ENCODE measurements at places on chromosomes 7 and 10.

- no peak for DNase-seq
Measured at GRCh38 chr10:27344568-27345454, 104.2 kb upstream of the ACBD5 start.

- no peak for DNase-seq
Measured at GRCh38 chr10:69232736-69233480, 12.8 kb downstream of the HKDC1 start.

GRCh38 chr7:20577441-20578071 lies 37.9 kb upstream of the ABCB5 start:
- no peak for DNase-seq

DNA sequence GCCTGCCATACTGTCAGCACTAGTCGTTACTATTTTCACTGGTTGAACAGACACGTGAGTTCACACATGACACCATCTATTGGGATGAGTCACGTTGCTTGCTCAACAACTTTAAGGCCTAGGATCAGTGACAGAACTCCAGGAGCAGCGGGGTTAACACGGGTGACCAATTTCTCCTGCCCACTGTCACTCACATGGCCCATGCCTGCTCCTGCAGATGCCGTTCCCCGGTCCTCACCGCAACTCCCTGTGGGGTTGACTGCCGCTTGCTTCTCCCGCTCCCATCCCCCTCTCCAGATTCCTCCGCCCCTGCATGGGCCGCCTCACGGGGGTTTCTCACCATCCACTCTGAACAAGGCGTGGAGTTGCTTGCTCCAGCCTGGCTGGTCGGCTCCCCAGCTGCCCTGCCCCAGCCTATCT lies 128.2 kb downstream of the TAX1BP1 start:
- no peak for DNase-seq

DNA sequence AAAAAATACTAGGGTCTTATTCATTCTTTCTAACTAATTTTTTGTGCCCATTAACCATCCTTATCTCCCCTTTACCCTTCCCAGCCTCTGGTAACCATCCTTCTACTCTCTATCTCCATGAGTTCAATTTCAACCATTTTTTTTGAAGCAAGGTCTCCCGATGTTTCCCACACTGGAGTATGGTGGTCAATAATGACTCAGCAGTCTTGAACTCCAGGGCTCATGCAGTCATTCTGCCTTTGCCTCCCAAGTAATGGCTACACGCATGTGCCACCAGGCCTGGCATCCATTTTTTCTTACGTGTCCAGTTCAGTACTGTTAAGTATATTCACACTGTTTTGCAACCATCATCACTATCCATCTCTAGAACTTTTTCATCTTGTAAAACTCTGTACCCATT lies 60.4 kb downstream of the CYTH3 start:
- no peak for DNase-seq

DNA sequence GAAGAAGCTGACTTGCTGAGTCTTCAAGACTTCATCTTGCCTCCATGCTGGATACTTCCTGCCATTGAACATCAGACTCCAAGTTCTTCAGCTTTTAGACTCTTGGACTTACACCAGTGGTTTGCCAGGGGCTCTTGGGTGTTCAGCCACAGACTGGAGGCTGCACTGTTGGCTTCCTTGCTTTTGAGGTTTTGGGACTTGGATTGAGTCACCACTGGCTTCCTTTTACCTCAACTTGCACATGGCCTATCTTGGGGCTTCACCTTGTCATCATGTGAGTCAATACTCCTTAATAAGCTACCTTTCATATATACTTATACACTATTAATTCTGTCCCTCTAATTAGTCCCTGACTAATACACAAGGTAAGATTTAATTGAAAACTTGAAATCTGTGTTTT lies 361.7 kb upstream of the SEMA3C start:
- DNase-seq = no peak

GRCh38 chr10:80555415-80555814 lies 17.7 kb downstream of the SH2D4B start:
- no peak for DNase-seq

GRCh38 chr10:6465437-6465836 lies 114.6 kb downstream of the PRKCQ start:
- no peak for DNase-seq

DNA sequence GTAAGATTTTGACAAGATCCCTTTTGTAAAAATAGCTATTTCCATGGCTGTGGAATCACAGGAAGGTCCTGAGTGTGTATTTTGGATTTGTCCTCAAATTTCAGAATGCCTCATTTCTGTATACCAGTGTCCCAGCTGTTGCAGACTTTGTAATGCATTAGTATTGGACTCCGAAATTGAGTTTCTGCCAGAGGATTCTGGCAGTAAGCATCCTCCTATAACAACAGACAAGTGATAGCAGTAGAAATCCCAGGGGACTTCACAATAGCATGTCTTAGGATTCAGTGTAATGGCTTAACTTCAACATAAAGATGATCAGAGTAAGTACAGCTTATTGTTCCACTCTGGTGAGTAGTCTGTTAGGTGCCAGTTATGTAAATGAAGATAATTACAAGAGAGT lies 104.6 kb downstream of the FOXP2 start:
- DNase-seq = no peak

GRCh38 chr7:101911800-101912715 lies 94.6 kb downstream of the CUX1 start:
- no peak for DNase-seq

DNA sequence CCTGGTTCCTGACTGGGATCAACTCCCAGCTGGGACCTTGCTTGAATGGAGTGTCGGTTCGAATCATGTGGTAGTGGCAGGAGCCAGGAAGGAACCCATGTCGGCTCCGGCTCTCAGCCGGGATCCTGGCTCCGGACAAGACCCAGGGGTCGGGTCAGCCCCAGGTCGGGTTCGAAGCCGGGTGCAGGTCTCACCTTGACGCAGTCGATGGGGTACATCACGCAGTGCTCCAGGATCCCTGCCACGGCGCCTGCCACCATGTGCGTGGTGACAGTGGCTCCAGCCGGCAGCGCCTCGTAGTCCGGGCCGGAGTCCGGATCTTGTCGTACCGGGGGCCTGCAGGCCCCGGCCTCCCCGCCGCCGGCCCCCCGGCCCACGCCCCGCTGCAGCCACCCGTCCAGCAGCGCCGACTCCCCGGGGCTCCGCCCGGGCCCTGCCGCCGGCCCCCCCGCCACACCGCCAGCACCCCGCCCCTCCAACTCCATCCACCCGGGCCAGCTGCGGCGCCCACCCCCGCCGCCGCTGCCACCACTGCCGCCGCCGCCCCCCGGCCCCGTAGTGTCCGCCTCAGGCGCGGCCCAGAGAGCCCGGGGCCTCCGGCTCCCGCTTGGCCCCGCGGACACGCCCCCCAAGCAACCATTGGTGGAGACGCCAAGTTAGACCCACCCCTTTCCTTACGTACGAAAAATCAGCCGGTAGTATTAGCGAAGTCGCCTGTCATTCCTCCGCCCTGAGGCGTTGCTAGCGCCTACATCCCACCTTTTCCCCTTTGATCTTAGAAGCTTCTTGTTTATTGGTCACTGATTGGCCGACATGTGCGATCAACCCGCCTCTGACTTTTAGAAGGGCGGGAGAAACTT lies at the start of gene SLC25A28:
TSS of gene SLC25A28 (minus strand) at position 589 of the 860 bp plus-strand sequence. CDS start at position 485, 104 bp downstream.
- peak; percentile 98 for DNase-seq

DNA sequence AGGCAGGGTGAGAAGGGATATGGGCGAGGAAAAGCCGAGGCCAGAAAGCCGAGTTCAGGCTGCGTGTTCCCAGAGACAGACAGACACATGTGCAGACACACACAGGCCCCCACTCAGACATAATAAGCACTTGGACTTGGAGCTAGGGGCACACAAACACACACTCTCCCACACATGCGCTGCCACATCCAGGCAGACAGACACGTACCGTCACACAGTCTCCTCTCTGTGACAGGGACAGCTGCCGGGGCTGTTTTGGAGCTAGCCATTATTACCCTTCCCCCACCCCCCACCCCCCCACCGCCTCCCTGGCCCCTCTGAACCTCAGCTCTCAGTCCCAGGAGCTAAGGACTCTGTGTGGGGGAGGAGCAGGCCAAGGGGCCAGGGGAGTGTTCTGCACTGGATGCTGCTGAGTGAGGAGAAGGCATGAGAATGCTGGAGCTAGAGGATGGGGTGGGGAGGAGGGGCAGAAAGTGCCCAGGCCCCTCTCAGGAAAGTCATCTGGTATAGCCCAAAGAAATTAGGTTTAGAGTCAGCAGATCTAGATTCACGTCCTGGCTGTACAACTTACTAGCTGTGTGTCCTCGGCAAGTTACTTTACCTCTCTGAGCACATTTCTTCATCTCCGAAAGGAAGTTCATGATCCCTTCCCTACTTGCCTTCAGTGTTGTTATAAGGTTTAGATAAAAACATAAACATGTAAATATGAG lies 6.3 kb downstream of the PITX3 start:
- DNase-seq = no peak

- no peak for DNase-seq
Measured at GRCh38 chr10:114998993-114999392, 61.0 kb downstream of the TRUB1 start.

- DNase-seq = no peak
Measured at GRCh38 chr10:125093974-125094705, 66.2 kb downstream of the CTBP2 start.

DNA sequence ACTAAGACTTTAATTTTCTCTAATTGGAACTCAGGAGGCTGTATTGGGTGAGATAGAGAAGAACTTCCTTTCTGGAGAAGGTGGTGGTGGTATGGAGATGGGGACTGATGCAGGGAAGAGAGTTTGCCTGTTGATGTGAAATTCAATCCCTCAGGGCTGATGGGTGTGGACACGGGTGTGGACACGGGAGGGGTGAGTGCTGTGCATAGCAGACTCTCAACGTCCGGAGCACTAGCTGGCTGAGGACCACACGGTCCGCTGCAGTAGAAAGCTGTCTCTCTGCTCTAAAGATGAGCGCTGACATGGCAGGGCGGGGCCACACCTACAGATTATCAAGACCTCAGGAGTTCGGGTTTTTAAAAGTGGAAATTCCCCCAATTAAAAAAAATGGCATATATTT lies 148.5 kb upstream of the PITRM1 start:
- no peak for DNase-seq

DNA sequence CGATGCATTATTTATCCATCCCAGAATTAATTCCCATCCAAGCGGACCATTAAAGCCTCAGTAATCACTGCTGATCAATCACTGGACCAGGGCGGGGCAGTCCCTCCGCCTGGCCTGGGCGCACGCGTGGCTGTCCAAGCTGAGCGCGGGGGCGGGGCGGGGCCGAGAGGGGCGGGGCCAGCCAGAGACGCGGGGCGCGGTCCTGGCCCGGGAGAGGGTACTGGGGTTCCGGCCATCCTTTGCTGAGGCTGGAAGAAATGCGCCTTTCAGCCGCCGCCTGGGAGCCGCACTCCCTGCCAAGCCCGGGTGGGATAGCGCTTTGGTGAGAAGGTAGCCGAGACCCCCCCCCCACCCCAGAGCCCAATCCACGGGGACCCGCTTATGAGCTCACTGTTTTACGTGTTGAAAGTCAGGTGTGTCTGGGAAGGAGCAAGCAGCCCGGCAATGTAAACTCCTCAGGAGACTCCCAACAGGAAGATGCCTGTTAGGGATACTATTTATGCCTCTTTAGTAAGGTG lies at the start of gene ARHGAP22:
TSS of gene ARHGAP22 (minus strand) at position 83 of the 518 bp plus-strand sequence. CDS start 277 bp downstream, outside the sequence.
- peak; percentile 79 for DNase-seq

DNA sequence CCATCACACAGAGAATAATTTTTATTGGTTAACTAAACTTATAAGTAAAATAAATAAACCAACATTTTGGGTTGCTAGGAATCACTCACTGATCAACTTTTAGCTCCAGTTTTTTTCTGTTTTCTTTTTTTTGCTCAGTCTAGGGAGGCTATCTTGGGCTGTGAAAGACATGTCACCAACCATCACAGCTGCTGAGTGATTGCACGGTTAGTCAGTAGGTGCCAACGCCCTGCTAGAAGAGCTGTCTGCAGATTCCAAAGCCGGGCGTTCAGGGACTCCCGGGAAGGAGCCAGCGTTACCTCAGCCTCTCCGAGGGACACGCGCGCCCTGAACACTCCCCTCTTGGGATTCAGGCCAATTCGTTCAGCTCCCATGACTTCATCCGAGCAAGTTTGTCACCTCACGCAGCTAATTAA lies 604 bp upstream of the STAM start:
- DNase-seq = peak; percentile 85

DNA sequence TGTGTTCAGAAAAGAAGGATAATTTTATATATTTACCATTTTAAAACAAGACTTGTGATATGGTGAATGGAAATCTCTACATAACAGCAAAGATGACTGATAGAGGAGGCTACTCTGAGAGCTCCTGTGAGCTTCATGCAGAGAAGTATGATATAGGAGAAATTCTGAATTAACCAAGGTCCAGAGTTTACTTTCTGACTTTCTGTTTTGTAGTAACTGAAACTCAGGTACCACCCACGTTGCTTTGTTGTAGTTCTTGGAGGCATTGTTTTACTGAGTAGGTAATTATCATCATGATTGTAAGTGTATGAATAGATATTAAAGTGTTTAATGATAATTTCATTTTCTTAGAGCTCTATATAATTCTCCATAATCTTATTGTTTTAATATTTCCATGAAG lies 18.0 kb upstream of the SFR1 start:
- DNase-seq = no peak

DNA sequence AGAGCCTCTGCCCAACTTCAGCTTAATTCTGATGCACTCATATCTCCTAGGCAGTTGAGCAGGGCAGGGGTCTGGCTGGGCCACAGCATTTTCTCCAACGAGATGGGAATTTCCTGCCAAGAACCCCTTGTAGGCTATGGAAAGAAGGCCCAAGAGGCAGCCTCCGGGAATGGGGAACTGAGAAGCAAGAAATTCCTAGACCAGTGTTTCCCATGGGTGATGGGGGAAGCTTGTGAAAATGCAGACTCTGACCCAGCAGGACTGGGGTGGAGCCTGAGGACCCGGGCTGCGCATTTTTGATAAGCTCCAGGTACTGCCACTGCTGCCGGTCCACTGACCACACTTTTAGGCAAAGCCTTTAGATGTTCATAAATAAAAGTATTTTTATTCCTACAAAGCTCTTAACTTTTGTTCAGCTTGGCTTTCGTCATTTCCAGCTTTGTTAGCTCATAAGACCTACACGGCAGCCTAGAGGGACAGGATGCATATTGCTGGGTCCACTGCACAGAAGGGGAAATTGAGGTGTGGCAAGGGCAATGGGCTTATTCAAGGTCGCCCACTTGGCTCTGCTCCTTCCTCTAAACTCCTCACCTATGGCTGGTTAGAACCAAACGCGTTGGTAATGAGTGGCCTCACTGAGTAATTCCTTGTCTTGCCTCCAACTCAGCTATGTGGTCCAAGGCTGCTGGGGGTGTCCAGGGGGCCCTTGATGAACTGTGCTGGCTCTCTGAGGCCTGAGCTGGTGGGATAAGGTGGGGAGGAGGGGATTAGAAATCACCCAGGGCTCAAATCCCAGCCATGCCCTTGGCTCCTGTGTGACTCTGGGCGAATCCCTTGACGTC lies 29.5 kb downstream of the ZCCHC24 start:
- DNase-seq = no peak

- DNase-seq = no peak
Measured at GRCh38 chr7:32169228-32169627, 99.0 kb upstream of the PDE1C start.

DNA sequence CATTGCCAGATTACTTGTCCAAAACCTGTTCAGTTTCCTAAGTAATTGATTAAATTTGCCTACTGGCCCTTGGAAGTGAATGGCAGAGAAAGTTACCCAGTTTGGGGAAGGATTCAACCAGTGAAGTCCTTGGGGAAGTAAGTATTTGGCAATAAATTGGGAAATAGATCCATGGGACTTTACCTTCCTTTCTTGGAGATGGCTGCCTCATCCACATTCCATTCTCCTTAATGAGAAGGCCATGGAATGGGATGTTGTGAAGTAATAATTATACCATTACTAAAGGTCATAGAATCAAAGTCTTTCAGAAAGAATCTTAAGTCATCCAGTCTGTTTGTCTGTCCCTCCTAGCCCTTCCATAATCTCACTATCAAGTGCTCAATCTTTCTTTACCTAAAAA lies 4.5 kb upstream of the COPG2 start:
- no peak for DNase-seq

GRCh38 chr7:47743965-47744591 lies 162.2 kb upstream of the TNS3 start:
- DNase-seq = no peak

All from coronary artery (tissue), 2 donors.